Breast epithelium (tissue), 4 donors: ENCODE measurements at places on chromosomes 16 and 17. TPM values are rescaled to one million over a fixed set of nuclear protein-coding genes. Genes with fewer than 3 reads are reported as not detected.

GP1BA gene
- total RNA-seq = not detected

RNF43 gene
- not detected for total RNA-seq

TBC1D3K gene
- not detected for total RNA-seq

TMED6 gene
- total RNA-seq = 0.32 TPM

TMEM238L gene
- total RNA-seq = not detected

DHX38 gene
- total RNA-seq = 60.6 TPM

WDR59 gene
- 43.6 TPM for total RNA-seq

VWA3A gene
- total RNA-seq = 2.3 TPM

SHISA6 gene
- total RNA-seq = 0.44 TPM

TP53TG3 gene
- total RNA-seq = not detected

FZD2 gene
- 1.9 TPM for total RNA-seq

RASD1 gene
- 140 TPM for total RNA-seq

KATNIP gene
- total RNA-seq = 31.6 TPM

TRIM25 gene
- 61.0 TPM for total RNA-seq

KRT26 gene
- total RNA-seq = not detected

CRYM gene
- total RNA-seq = 2.6 TPM

RNF222 gene
- total RNA-seq = not detected

MT3 gene
- not detected for total RNA-seq

GAST gene
- not detected for total RNA-seq

PRKCB gene
- total RNA-seq = 4.7 TPM
